ENCODE measurements at places on chromosomes 4 and X.

DNA sequence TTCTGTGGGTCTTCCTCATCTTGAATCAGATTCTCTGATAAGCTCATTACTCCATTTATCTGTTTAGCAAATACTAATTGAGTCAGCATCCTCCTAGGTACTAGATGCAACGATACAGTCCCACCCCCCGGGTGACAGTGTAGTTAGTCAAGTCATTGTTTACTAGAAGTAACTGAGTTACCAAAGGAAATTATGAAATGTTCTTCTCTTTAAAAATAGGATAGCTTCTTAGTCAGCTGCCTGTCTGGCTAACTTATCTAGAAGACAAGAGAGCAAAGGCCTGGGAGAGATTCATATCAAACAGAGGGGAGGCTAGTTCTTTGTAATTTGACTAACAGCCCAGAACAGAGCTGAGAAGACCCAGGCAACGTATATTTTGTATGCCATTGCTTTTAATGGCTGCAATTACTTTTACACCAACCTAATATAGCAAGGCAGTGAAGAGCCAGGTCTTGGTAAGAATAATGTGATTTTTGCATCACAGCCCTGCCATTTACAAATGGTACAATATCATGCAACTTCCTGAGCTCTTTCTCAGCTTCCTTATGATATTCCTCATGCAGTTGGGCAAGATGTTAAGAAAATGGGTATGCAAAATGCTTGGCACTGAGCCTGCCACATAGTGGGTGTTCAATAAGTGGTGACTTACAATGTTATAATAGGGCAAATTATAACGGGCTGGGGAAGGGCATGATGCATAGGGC is 149.9 kb downstream of the CHIC2 start:
- no peak for DNase-seq

GRCh38 chr4:102589743-102590142 is 88.6 kb downstream of the NFKB1 start:
- DNase-seq = no peak

DNA sequence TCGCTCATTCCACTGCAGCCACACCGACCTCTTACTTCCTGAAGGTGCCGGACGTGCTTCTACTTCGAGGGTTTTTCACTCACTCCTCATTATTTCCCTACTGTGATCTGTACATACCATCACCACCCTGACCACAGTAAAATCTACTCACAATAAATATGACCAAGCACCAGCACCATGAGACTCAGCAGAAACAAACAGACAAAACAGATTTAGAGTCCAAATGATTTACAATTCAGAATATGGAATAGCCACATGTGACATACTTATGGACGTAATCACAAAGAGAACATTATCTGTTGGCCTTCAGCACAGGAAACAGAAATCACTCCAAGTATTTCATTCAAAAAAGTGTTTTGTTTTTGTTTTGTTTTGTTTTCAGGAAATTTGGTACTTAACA is 16.1 kb upstream of the KLB start:
- no peak for DNase-seq

GRCh38 chr4:80434238-80434637 is 98.7 kb downstream of the CFAP299 start:
- no peak for DNase-seq

DNA sequence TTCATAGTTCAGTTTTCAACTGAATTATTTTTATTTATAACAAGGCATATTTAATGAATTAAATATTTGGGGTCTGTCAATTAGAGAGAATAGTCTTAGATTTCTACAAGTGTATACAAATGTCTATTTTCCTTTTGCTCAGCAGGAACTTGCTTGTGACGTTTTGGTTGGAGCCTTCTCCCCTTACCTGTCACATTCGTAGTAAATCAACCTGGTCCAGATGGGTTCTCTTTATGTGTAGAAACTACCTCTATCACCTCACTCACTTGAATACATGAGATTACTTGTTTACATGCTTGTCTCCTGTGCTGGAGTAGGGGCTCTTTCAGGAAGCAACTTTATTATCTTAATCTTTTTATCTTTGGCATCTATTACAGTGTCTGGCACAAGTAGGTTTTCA is 938.3 kb upstream of the IGFBP7 start:
- DNase-seq = no peak

- DNase-seq = peak; percentile 34
Observed at GRCh38 chrX:132636080-132636479, 147.2 kb upstream of the MBNL3 start.

GRCh38 chr4:72954811-72955210 is 114.7 kb downstream of the COX18 start:
- no peak for DNase-seq
